CD8-positive, alpha-beta memory T cell (primary cell): ENCODE measurements at places on chromosomes 13 and 19. TPM values are rescaled to one million over a fixed set of nuclear protein-coding genes. Genes with fewer than 3 reads are reported as not detected.

DNA sequence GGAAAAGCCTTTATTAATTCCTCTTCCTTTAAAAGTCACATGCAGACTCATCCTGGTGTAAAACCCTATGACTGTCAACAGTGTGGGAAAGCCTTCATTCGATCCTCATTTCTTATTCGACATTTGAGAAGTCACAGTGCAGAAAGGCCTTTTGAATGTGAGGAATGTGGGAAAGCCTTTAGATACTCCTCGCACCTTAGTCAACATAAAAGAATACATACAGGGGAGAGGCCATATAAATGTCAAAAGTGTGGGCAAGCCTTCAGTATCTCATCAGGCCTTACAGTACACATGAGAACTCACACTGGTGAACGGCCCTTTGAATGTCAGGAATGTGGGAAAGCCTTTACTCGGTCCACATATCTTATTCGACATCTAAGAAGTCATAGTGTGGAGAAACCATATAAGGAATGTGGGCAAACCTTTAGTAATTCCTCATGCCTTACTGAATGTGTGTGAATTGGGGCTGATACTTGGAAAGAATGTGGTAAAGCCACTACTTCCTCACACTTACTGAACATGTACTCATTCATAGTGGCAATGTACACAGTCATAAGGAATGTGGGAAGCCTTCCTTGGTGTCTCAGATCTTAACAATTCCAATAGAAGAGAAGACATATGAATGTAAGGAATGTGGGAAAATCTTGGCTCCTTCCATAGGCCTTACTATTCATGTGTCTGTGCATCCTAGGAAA, 18.8 kb downstream of the ZNF559 start:
- no peaks in the 10 kb centered on the region for H3K27me3 ChIP-seq
- no peaks in the 10 kb centered on the region for H3K4me1 ChIP-seq
- no peak for DNase-seq
- H3K4me3 ChIP-seq, result peak overlapping the region; percentile 8
- no peak overlapping the region for H3K27ac ChIP-seq

The TNFSF9 gene
- 11.3 TPM for total RNA-seq

The IL4I1 gene
- total RNA-seq, result 39.1 TPM

- no peaks in the 10 kb centered on the region for H3K36me3 ChIP-seq
- H3K4me3 ChIP-seq, result no peak overlapping the region
- H3K27me3 ChIP-seq, result no peaks in the 10 kb centered on the region
- no peak overlapping the region for H3K27ac ChIP-seq
- no peak for DNase-seq
These were observed 1063.8 kb downstream of the EFNB2 start for GRCh38 chr13:105471673-105472072.

DNA sequence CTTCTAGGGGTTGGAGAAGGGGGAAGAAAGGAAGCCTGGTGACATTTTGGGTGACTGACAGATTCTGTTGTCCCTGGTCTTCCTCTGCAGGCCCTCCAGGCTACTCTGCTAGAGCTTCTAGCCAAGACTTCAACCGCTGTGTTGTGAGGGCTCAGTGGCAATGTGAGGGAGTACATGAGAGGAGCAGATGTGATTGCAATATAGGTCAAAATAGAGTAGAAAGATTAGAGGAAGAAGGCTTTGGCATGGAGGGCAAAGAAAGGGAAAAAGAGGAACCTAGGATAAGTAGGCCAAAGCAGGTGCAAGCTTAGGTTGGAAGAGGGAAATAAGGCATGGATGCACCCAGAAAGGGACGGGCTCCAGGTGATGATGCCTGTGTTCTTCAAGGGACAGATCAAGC, 216.9 kb downstream of the RGCC start:
- no peak overlapping the region for H3K4me3 ChIP-seq
- DNase-seq, result no peak
- no peaks in the 10 kb centered on the region for H3K27me3 ChIP-seq
- no peak overlapping the region for H3K27ac ChIP-seq
- H3K4me1 ChIP-seq, result no peaks in the 10 kb centered on the region

The HCST gene
- 53.4 TPM for total RNA-seq

The CCDC8 gene
- not detected for total RNA-seq

GRCh38 chr19:38718747-38719543, 25.3 kb downstream of the CAPN12 start:
- no peak overlapping the region for H3K27ac ChIP-seq
- no peaks in the 10 kb centered on the region for H3K4me1 ChIP-seq
- H3K36me3 ChIP-seq, result no peaks in the 10 kb centered on the region
- H3K4me3 ChIP-seq, result no peak overlapping the region
- H3K27me3 ChIP-seq, result no peaks in the 10 kb centered on the region

GRCh38 chr19:28427376-28428083, 785.4 kb downstream of the UQCRFS1 start:
- DNase-seq, result no peak
- H3K27ac ChIP-seq, result no peak overlapping the region
- no peak overlapping the region for H3K4me3 ChIP-seq
- no peaks in the 10 kb centered on the region for H3K27me3 ChIP-seq
- H3K36me3 ChIP-seq, result no peaks in the 10 kb centered on the region
- H3K4me1 ChIP-seq, result no peaks in the 10 kb centered on the region

- no peak for DNase-seq
- no peaks in the 10 kb centered on the region for H3K4me1 ChIP-seq
- no peak overlapping the region for H3K27ac ChIP-seq
- H3K27me3 ChIP-seq, result no peaks in the 10 kb centered on the region
- H3K4me3 ChIP-seq, result no peak overlapping the region
These were observed 15.4 kb downstream of the FCHO1 start for GRCh38 chr19:17766543-17767131.

DNA sequence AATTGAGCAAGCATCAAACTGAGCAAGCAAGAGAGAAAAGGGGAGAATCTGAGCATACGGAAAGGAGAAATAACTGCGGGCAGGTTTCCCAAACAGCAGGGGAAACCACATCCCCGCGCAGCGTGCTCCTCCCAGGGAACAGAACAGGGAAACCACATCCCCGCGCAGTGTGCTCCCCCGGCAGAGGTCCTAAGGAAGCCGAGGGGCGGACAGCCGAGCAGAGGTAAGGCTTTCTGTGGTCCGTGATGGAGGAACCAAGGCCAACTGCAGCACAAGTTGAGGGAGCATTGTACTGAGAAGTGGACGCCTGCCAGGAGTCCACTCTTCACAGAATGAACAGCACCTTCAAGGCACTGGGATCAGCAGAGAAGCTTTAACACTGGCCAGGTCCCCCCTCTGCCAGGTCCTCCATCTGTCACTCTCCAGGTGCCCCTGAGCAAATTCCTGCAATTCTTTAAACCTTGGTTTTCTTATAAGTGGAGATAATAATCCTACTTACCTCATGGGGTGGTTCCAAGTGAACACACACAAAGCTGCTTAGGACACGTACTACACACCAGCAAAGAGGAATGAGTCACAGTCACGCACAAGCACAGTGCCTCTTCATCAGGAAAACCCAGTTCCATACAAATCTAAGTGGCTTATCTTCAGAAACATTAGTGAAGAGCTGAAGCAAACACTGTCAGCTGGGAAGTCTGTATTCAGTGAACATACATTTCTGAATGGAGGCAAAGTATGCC, 23.0 kb upstream of the LAMP1 start:
- H3K4me1 ChIP-seq, result no peaks in the 10 kb centered on the region
- H3K36me3 ChIP-seq, result no peaks in the 10 kb centered on the region
- DNase-seq, result no peak
- H3K27me3 ChIP-seq, result no peaks in the 10 kb centered on the region
- no peak overlapping the region for H3K4me3 ChIP-seq
- no peak overlapping the region for H3K27ac ChIP-seq

DNA sequence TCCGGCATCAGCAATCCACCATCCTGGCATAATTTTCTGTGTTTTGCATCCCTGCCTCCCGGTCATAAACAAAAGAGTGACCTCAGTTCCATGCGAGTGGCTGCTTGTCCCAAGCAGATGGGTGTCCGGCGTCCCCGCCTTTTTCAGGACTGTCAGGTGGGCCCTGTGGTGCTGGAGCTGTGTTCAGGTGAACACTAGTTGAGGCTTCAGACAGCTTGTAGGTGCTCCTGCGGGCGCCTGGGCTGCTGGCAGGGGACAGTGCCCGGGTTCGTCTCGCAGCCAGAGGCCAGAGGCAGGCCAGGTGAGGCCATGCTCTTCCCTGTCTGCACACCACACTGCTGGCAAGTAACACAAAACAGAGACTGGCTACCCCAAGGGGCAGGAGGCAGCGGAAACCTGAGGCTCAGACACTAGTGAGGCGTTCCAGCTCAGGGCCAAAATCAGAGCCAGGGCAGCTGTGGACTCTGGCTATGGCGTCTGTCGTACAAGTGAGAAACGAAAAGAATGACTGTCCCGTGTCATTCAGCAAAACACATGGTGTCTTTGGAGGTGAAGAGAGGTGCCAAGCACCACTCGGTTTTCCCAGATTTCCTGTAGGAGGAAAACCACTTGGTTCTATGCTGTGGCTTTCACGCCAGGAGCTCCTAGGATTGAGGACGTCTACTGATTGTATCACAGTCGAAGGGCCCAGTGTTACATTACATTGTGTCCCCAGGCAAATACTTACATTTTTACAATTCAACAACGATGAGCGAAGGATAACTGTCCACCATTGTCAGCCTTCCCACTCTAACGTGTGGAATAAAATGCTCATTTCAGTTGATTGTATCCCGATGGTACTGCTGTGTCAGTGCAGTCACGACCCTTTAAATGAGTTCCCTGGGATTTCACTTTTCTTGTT, 104.0 kb downstream of the ATP11A start:
- no peak overlapping the region for H3K4me3 ChIP-seq
- no peaks in the 10 kb centered on the region for H3K4me1 ChIP-seq
- no peaks in the 10 kb centered on the region for H3K27me3 ChIP-seq
- H3K36me3 ChIP-seq, result no peaks in the 10 kb centered on the region
- no peak overlapping the region for H3K27ac ChIP-seq
- no peak for DNase-seq

DNA sequence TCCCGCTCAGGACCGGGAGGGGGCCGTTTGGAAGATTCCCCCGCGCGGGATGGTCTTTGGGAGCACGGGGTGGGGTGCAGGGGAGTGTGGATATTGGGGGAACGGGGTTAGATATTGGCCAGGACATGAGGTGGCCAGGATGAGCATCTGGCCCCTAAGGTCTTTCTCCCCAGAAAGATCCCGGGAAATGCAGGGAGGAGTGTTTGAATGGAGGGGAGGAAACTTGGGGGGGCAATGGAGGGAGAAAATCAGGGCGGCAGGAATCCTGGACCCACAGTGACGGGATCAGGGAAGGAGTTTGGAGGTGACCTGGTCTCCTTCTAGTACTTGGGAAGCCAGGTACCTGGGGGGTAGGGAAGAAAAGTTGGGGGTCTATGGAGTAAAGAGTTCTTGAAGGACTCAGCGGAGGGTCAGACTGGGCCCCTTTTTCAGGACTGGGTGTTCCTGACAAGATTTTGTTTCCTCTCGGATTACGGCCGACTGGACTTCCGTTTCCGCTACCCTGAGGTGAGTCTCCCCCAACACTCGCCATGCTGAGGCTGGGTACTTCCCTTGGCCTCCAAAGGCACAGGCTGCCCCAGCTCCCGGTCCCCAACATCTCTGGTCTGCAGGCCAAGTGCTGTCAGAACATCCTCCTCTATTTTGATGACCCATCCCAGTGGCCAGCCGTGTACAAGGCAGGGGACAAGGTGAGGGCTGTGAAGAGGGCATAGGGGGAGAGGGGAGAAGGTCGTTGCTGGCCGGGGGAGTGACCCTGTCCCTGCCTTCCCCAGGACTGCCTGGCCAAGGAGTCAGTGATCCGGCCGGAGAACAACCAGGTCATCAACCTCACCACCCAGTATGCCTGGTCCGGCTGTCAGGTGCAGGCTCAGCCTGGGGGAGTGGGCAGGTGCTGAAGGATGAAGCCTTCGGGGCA, 989 bp downstream of the TMEM145 start:
- peaks cover 8% of the 10 kb centered on the region for H3K4me1 ChIP-seq
- no peak overlapping the region for H3K4me3 ChIP-seq
- DNase-seq, result no peak
- H3K36me3 ChIP-seq, result no peaks in the 10 kb centered on the region
- H3K27me3 ChIP-seq, result peaks cover 28% of the 10 kb centered on the region
